ENCODE measurements at places on chromosomes 11 and 22.
A peak's percentile ranks its signal among the peaks of the same experiment; 100 is the strongest.

- DNase-seq, result no peak
Observed at GRCh38 chr11:61645179-61645868, 34.9 kb upstream of the DAGLA start.

- DNase-seq, result no peak
Observed at GRCh38 chr11:92687724-92688123, 281.7 kb upstream of the MTNR1B start.

- DNase-seq, result no peak
Observed at GRCh38 chr11:126776119-126776518, 224.5 kb downstream of the KIRREL3 start.

DNA sequence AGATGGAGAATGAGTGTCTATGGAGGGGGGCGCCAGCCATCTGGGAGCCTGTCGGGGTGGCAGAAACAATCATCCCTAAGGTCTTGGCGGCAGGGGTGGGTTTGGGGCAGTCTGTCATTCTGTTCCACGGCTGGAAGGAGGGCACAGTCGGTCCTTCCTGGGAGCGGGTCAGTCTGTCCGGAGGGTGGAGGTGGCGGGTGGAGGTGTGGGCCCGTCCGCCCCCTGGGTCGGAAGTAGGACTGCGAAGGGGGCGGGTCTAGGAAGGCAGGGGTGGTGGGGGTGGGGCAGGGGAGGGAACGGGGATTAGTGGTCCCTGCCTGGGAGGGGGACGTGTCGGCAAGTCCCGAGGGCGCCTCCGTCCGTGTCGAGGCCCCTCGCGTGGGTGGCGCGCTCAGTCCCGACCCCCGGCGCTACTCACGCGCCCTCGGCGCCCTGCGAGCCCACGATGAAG, 461 bp downstream of the TBC1D10A start:
- no peak for DNase-seq

DNA sequence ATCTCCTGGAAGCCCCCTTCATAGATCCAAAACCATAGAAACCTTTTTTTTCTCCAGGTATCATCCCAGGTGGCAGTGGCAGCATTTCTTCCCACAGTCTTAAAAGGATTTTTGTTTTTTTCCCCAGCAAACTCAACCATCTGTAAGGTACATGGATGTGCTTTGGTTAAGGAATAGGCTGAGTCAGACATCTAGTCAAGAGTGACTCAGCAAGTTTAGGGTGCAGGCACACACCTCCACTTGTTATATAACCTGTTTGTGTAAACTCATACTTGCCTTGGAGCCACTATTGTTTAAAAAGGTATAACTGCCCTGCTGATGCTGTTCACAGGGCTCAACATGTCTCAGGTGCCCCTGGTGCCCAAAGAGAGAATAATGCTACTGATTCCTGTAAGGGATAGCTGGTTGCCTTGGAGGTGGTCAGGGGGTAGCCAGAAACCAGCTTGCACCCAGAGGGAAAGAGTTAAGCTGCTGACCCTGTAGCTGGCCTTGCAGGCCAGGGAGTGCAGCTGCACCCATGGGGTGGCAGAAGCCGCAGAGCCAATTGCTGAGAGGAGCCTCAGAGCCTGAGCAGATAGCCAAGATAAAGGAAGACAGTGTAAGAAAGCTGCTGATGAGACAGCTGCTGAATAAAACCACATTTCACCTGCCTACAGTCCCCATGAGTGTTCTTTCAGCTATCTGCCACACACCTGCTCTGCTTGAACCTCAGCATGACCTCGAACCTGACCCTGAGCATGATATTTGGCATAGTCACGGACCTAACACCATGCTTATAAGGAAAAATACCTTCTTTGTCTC, 1726.1 kb upstream of the RAG2 start:
- peak; percentile 16 for DNase-seq

- DNase-seq, result no peak
Observed at GRCh38 chr11:132680584-132680983, 851.7 kb downstream of the OPCML start.

Data from H4 (cell line).